ENCODE measurements at places on chromosomes 5 and 9.

- DNase-seq, result no peak
Measured at GRCh38 chr5:98085593-98085992, 687.9 kb upstream of the RGMB start.

- DNase-seq, result peak; percentile 49
Measured at GRCh38 chr9:5832538-5833529, at the start of gene ERMP1. ERMP1 (minus strand) TSS chr9:5833117; CDS start chr9:5833027, 90 bp downstream.

DNA sequence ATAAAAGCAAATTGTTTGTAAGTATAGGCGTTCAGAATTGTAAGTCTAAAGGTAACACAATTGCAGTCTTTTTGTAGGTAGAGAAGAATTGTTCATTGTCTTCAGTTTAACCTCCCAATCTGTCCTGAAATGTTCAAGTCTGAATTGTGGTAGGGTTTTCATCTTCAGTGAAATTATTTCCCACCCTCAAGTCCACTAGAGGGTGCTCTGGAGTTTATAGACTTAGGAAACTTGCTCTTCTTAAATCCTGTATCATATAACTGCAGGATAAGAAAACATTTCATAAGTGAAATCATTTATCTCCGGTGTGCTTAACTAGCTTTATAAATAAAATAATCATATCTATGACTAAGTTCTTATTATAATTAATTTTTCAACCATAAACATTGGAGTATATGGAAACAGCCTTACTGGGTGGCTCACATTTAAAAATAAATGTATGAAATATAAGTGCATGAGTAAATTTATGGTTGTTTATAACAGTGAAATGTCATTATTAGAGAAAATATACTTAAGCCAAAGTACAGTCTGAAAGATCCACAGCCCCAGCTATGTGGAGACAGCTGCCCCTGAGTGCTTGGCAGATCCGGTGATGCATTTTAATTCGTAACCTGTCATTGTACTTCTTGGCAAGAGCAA is 182.4 kb upstream of the OTULINL start:
- DNase-seq, result no peak

DNA sequence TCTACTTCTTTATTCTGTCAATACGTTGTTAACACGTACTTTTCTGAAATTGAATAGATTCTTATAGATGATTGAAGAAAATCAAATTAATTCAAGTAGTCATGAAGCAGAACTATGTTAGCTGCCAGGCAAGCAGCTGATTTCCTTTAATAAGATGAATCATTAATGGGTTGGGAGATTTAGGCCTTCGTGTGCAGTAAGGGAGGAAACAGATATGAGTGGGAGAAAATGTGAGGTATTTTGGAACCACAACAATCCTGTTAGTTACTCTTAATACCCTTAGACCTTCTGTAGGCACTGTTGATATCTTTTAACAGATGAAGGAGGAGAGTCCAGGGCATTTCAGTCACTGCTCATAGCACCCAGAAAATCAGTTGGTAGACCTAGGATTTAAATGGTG is 121.0 kb downstream of the AOPEP start:
- peak; percentile 50 for DNase-seq

DNA sequence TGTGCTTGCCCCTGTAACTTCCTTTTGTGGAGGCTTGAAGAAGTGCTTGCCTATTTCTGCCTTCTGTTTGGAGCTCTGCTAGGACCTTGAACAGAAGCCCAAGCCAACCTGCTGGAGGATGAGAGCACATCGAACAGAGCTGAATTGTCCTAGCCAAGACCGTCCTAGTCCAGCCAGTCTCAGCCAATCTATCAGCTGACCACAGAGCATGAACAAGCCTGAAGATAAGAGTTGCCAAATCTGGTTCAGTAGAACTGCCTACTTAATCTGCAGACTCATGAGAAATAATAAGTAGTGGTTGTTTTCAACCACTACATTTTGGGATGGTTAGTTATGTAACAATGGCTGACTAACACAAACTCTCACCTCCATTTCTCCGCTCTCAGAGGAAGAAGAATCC is 4.4 kb upstream of the SNX2 start:
- DNase-seq, result no peak

GRCh38 chr9:92058723-92059444 is 56.3 kb downstream of the SPTLC1 start:
- no peak for DNase-seq

DNA sequence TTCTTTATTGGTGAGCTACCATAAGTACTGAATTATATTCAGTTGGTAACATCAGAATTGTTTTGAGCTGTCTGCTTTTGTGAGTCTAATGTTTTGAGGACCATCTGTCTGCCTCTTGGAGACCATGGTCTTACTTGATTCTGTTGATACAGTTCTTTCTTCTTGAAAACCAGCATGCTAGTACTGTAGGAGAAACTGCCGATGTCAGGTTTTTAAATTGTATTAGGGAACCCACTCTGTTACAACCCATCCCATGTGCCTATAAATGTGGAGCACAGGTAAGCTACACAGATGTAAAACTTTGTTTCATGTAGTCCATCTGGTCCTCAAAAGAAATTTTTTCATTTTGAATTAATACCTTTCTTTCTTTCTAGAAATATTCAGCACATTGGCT is 103.4 kb upstream of the DMRTA1 start:
- DNase-seq, result no peak

- DNase-seq, result no peak
Measured at GRCh38 chr9:132200706-132201105, 38.8 kb downstream of the NTNG2 start.

GRCh38 chr9:78468974-78469576 is 172.2 kb downstream of the PSAT1 start:
- DNase-seq, result no peak

Data from AG09319 (cell line).